ENCODE measurements at places on chromosomes 5 and 9.

DNA sequence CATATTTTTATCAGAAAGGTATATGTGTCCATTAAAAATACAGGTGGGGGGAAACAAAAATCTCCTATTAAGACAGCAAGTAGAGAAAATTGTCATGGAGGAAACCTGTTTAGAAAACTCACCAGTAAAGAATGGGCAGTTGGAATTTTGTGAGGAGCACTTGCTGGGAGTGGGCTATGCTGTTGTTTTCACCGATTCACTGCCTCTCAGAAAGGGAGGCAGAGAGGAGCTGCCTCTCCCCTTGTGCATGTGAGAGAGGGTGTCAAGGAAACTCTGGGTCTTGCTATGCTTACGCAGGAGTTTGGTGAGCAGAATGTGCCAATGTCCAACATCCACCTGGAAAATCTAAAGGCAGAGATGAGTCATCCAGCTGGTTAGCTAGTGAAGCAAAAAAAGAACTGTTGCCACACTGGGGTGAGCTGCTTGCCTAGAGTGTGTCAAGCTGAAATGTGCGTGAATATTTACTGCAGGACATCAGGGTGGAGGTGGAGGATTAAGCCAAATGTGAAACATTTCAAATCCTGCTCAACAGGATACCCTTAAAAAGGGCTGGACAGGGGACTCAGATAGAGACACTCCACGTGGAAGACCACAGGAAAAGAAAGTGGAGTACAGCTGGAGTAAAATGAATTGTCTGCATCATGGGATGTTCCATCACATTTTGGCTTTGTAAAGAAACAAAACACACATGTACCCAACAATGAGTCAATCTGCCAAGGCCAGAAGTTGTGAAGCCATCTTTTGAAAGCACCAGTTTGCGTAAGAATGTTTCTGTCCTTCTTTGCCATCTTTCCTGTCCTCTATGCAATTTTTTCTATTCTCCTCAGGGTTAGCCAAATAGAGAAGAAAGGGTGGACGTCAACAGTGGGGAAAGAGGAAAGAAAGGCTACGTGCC is 449.7 kb upstream of the MPDZ start:
- DNase-seq: no peak

- DNase-seq: no peak
These were observed 1.6 kb downstream of the AMBP start for GRCh38 chr9:114076237-114077161.

DNA sequence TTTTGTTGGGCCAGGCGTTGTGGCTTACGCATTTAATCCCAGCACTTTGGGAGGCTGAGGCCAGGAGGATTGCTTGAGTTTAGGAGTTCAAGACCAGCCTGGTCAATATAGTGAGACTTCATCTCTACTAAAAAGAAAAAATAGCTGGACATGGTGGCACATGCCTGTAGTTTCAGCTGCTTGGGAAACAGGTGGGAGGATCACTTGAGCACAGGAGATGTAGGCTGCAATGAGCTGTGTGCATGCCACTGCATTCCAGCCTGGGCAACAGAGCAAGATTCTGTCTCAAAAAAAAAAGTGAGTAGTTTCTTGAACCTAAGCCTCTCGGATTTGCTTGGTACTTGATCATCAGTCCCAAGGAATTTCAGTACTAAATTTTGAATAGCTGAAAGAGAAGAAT is 26.9 kb downstream of the G3BP1 start:
- no peak for DNase-seq

DNA sequence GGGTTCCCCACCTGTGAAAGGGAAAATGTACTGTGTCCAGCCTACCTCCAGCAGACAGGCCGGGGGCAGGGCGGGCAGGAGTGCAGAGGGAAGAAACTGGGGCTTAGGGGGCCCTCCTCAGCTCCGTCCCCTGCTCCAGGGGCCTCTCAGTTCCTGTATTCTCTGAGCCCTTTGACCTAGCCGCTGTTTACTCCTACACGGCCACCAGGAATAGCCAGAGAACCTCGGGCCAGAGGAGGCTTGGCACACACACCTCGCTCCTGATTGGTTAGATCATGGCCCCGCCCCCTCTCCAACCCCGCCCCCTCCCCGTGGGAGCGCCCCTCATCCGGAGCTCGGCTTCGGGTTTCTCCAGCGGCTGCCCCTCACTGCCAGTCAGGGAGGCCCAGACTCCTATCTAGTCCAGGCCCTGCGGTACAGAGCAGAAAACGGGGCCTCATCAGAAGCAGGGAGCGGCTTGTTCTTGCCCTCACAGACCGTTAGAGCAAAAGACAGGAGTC is 2.2 kb downstream of the ST6GALNAC6 start:
- DNase-seq: no peak

- no peak for DNase-seq
These were observed 1.5 kb downstream of the C9orf40 start for GRCh38 chr9:74951107-74951720.

GRCh38 chr5:107868650-107869409 is 198.1 kb upstream of the EFNA5 start:
- DNase-seq: no peak

DNA sequence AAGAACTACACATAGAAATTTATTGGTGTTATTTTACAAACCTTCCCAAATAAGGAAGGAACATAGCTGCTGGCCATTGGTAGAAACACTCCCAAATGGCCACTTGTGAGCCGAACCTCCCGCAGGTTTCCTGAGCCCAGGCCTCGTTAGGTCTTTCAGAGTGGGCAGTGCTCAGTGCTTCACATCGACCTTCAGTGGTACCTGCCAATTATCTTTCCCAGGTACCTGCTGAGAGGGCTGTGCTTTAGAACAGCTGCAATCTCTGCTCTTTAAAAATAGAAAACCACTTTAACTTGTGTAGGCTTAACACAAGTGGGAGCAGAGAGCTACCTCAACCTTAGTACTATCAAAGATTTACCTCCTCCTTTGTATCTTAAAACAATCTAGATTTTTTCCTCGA is 334.1 kb downstream of the RFX3 start:
- DNase-seq: no peak

GRCh38 chr9:137429546-137429890 is 6.3 kb downstream of the NOXA1 start:
- no peak for DNase-seq

GRCh38 chr5:125199968-125200865 is 453.8 kb upstream of the ZNF608 start:
- no peak for DNase-seq

GRCh38 chr9:93121316-93122241 is 12.5 kb downstream of the NINJ1 start:
- no peak for DNase-seq

DNA sequence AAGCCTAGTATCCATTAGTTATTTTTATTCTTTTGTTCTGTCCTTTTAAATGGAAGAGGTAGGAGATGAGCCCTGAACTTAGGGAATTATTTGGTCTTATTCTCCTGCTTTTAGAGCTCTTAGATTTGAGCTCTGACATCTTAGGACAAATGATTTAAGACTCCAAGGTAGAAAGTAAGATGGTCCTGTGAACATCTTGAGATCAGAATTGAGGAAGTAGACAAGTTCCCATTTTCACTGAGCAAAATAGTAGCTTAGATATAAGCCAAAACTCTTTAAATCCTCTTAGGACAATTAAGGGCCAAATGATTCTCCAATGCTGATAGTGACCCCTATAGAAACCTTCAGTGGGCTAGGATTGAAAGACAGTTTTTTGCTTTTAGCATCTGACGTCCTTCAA is 53.0 kb upstream of the RUSC2 start:
- no peak for DNase-seq

- DNase-seq: no peak
These were observed 217.2 kb downstream of the RFX3 start for GRCh38 chr9:3308609-3309008.

DNA sequence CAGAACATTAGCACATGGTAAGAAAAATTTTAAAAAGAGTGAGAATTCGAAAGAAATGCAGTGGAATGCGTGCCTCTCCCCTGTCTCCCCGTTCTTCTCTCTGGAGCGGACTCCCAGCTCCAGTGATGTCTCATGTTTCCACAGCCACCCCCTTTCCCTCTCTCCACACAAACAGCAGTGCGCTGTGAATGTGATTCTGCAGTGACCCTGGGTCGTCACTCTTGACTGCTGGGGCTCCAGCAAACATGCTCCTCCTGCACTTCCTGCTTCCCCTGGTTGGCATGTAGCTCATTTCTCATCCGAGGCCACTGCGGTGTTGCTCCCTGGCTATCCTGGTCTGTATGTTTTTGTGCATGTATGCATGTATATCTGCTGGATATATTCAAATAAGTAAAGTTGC is 13.3 kb downstream of the PHF2 start:
- no peak for DNase-seq

- DNase-seq: no peak
These were observed at the start of gene PTPN3 for GRCh38 chr9:109498195-109499092. Gene PTPN3, minus strand, starts transcription at chr9:109498307. Its CDS starts 34,873 bp downstream, at chr9:109463434.

- no peak for DNase-seq
These were observed 7.5 kb downstream of the SYK start for GRCh38 chr9:90808890-90809685.

DNA sequence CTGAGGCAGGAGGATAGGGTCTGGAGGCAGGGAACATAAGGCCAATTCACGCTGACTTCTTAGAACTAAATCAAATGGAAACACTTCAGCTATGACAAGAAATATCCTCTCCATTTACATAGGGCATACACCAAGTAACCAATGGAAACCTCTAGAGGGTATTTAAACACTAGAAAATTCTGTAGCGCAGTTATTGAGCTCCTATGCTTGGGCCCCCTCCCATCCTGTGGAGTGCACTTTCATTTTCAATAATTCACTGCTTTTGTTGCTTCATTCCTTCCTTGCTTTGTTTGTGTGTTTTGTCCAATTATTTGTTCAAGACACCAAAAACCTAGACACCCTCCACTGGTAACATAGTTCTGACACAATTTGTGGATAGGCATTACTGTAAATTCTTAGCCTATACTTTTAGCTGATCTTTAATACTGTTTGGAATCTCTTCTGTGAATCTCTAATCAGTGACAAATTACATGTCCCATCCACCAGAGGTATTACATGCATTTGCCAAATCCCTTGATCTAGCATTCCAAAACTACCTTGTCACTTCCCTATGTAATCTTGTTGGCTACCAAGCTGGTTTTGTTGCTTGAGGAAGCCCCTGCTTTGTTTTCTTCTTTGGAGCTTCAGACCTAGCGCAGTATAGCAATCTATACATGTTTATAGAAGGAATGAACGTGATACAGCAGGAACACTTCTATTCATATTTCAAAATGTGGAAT is 61.6 kb downstream of the ST8SIA4 start:
- DNase-seq: no peak

GRCh38 chr9:120187758-120188157 is 392.2 kb downstream of the CDK5RAP2 start:
- DNase-seq: no peak

DNA sequence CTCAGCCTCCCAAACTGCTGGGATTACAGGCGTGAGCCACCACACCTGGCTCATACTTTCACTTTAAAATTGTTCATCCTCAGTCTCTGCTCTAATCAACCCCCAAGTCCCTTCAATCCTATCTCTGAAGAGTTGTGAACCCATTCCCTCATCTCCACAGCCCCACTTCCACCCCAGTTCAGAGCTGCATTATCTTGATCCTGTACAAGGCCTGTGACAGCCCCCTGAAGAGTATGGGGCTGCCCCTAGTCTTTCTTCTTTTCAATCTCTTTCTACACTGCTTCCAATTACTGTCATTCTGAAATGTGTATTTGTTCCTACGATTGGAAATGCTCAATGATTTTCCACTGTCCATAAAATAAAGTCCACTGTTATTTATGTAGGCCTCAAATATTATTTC is 588.3 kb downstream of the RAB3C start:
- DNase-seq: no peak

DNA sequence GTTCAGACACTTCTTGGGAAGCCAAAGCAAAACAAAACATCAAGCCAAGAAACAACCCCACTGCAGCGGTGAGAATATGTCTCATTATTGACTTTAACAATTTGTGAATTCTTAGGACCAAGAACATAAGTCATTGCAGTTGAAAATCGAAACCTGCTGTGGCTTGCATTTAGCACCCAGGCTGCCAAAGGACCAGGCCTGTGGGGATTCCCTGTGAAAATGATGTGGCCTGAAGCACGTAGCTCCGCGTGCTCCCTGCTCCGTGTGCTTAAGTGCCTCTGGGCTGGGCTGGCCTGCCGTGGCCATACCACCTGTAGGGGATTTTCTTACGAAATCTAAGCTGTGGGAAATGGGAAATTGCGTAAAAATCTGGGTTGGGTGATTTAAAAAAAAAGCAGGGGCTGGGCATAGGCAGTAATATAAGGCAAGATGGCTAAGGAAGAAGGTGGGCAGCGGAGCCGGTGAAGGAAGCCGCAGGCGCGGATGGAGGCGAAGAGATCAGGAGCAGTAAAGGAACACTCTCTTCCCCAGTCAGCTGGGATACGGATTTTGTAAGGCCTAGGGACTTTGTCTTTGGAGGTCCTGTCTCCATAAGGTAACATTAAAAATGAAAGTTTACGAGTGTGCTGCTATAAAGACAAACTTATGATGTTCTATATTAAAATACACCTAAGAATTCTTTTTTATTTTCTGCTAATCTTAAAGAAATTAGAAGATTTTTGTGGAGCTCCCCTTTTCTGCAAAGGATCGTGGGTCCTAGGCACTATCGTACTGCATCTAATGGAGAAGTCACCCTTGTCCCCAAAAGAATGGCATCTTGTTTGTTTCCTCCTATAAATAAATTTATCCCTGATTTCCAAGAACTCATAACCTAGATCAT is 189.6 kb upstream of the SEMA6A start:
- no peak for DNase-seq

- no peak for DNase-seq
These were observed 1.3 kb upstream of the FST start for GRCh38 chr5:53479045-53479589.

- DNase-seq: no peak
These were observed 112.4 kb downstream of the INIP start for GRCh38 chr9:112605518-112605917.

GRCh38 chr9:101397746-101398067 is 711 bp downstream of the MRPL50 start:
- no peak for DNase-seq

DNA sequence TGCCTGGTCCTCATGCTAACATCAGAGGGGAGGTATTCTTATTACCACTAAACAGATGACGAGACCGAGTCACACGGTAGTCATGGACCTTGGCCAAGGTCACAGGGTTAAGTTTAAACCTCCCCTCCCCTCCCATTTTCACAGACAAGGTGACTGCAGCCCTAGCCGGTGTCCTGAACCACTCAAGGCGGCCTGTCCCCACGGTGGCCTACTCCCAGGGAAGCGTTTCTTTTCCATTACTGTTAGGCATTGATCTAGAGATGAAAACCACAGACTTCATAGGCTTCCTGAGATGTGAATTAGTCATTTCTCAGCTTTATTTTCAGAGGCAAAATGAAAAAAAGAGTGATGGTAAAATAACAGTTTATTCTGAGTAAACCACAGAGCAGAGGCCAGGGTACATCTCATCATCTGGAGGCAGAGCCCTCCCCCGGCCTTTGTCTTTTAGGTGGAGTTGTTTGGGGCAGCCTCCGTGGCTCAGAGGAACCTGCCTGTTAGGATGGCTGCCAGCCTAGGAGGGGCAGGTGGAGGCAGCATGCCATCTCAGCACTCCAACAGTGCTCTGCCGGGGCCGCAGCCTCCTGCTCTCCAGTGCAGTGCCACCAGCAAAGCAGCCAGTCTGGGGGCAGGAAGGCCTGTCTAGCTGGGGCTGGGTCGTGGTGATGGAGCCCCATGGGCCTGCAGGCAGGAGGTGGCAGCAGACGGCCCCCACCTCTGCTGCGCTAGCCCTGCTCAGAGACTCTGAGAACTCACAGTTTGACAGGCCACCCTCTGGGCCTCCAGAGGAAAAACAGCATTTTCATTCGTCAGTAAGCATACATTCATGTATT is 71.2 kb downstream of the RAPGEF1 start:
- no peak for DNase-seq

GRCh38 chr5:98031496-98031895 is 742.0 kb upstream of the RGMB start:
- no peak for DNase-seq

- DNase-seq: no peak
These were observed 174.3 kb downstream of the SYK start for GRCh38 chr9:90975781-90976538.
